ENCODE measurements at places on chromosomes 2 and 18. TPM values are rescaled to one million over a fixed set of nuclear protein-coding genes. Genes with fewer than 3 reads are reported as not detected.

Gene BOLL
- not detected for total RNA-seq

Gene ATIC
- 61.5 TPM for total RNA-seq

Gene GPBAR1
- total RNA-seq = not detected

Gene AP1S3
- total RNA-seq = 2.6 TPM

Gene ARHGEF33
- 0.29 TPM for total RNA-seq

Gene FOXI3
- not detected for total RNA-seq

Gene TTN
- total RNA-seq = 0.50 TPM

Gene SAG
- total RNA-seq = not detected

Gene UGT1A9
- not detected for total RNA-seq

Gene CABYR
- total RNA-seq = 7.7 TPM

Gene MC4R
- not detected for total RNA-seq

Gene SERPINB12
- not detected for total RNA-seq

Gene UGT1A3
- total RNA-seq = not detected

Gene CD8A
- total RNA-seq = not detected

Gene TRMT61B
- total RNA-seq = 11.1 TPM

Gene CYP26B1
- total RNA-seq = under 0.01 TPM

Gene GKN2
- total RNA-seq = not detected

Gene VWA3B
- total RNA-seq = not detected

Gene POTEF
- not detected for total RNA-seq

Gene MERTK
- 0.29 TPM for total RNA-seq

Gene MC5R
- not detected for total RNA-seq

Gene CYP27C1
- under 0.01 TPM for total RNA-seq

Gene UCN
- 1.8 TPM for total RNA-seq

Gene ANKRD30BL
- not detected for total RNA-seq

Measured in smooth muscle cell of trachea (primary cell).